NCI-H524 treated with DMSO at 0.1 percent for 48 hours (cell line): ENCODE measurements at places on chromosomes 2 and 18.

DNA sequence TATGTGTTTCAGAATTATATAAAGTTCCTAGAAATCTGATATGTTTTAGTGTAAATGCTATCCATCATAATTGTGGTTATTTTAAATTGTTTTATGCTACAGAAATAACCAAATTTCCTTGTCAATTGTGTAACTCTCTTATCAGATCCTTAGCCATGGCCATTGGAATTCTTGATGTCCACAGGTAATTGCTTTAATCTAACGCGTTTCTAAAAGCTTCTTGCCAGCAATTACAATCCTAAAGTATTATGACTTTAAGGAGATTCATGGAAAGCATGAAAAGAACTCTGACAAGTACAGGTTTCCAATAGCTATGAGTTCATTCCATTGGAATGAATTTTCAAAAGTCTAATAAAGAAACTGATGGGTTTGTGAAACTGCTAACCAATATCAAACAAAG lies 472.1 kb downstream of the ERBB4 start:
- no peak for DNase-seq

GRCh38 chr2:190207930-190208329 lies 111.7 kb downstream of the HIBCH start:
- DNase-seq = no peak

- no peak for DNase-seq
Observed at GRCh38 chr18:48376406-48376805, 32.8 kb downstream of the ZBTB7C start.

DNA sequence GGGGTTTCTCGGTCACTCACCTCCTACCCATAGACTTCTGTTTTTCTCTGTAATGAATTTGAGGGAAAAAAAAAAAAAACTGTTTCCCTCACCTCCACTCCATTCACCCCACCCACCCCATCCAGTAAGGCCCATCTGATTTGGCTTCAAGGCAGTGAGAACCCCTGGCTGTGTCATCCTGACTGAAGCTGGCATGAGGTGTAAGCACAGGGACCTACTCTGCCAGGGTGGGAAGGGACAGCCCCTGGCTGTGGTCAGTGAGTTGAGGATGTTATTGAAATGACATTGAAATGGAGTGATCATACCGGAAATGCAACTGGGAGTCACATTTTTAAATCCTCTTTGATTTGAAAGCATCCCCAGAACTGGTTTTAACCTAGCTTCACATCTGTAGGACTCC lies 19.1 kb upstream of the BCL2L11 start:
- no peak for DNase-seq
